ENCODE measurements at places on chromosomes 2 and 18.

- DNase-seq = no peak
These were observed 17.6 kb downstream of the TMEM177 start for GRCh38 chr2:119696494-119697030.

GRCh38 chr18:6563896-6564295 lies 149.2 kb upstream of the L3MBTL4 start:
- DNase-seq = no peak

DNA sequence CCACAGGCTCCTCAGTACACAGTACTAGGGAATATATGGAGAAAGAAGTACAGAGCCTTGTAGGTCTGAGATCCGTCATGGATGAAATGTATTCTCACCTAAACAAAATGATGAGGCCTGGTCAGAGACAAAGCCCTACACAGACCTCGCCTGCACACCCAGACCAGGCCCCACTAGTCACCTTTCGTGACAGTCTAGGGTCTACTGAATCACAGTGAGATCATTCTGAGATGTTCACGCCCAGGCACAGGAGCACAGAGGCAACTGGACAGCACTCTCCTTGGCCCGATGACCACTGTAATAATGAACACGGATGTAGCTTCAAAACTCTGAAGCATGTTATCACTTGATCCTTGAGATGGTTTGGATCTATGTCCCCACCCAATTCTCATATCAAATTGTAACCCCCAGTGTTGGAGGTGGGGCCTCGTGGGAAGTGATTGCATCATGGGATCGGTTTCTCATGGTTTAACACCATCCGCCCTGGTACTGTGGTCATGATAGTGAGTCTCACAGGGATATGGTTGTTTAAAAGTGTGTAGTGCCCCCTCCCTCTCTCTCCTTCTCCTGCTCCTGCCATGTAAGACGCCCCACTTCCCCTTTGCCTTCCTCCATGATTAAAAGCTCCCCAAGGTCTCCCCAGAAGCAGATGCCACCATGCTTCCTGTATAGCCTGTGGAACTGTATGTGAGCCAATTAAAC lies 15.1 kb downstream of the DOCK10 start:
- DNase-seq = no peak

- no peak for DNase-seq
These were observed 25.0 kb upstream of the CXXC1 start for GRCh38 chr18:50312296-50313030.

Measured in HuH-7.5 (cell line).